ENCODE measurements at places on chromosomes 5 and 9.

DNA sequence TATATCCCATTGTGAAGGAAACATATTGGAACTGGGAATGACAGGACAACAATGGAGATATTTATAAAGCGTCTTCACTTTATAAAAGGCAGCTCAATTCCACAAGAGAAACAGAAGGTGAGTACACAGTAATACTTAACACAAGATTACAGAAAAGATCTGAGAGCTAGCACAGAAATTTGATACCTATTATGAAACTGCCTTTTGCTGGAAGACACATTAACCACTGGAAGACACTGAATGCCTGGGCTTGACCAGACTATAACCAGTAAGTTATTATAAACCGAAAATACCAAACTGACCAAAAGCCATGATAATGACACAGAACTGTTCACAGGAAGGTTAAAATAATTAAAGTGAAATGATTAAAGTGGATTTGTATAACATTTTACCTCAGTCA lies 195.4 kb downstream of the NR2F1-AS1 start:
- no peak for DNase-seq

- DNase-seq, result no peak
These were observed 82.8 kb downstream of the COL5A1 start for GRCh38 chr9:134724202-134724911.

GRCh38 chr5:177133853-177134696 lies 502 bp downstream of the NSD1 start:
- peak; percentile 56 for DNase-seq

DNA sequence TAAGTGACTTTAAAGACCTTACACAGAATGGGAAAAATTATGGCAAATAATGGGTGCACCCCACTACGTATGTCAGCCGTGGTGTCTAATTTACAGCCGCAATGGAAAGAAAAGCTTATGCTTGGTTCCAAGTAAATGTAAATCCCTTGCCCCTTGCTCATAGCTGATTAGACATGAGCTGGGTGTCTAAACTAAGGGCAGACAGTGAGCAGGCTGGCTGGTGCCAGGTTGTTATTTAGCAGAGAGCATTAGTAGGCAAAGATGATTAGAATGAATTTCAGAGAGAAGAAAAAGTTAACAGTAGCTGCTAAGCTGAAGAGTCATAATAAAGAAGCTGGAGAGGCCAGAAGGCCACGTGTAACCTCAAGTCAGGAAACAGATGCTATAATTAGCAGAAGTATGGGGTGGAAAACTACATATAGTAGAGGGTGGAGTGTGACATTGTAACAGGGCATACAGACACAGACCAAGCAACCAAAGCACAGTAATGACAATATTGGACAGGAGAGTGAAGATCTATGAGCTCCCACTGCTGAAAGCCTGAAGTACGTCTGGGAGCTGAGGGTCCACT lies 257.7 kb downstream of the MCTP1 start:
- no peak for DNase-seq

GRCh38 chr5:158591301-158591863 lies 508.3 kb downstream of the EBF1 start:
- DNase-seq, result no peak

DNA sequence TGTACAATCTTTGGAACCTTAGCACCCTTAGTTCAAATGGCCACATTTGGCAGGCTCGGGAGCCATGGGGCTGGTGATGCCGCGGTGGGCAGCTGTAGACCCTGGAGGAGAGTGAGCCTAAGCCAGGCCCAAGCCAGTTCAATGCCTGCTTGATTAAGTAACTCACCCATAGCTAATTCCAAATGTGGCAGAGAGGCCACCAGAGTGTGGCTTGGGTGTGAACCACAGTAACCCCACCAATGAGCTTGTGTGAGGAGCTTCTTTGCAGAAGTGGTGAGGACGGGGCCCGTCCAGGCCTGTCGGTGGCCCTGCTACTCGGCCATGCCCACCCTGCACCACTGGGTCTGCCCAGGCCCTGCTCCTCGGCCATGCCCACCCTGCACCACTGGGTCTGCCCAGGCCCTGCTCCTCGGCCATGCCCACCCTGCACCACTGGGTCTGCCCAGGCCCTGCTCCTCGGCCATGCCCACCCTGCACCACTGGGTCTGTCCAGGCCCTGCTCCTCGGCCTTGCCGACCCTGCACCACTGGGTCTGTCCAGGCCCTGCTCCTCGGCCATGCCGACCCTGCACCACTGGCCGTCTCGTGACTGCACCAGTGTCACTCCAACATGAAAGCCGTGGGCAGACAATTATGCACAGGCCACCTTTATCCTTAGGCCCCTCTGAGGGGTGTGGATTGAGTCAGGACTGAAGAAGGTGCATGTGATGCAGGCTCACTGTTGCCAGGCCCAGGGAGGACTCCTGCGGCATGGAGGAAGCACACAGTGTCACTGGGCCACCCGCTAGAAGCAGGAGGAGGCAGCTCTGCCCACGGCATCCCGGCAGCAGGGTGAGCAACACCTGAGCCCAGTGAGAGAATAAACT lies 75.4 kb downstream of the MRPL36 start:
- no peak for DNase-seq

- DNase-seq, result no peak
These were observed 241.8 kb downstream of the GAS1 start for GRCh38 chr9:86705490-86705889.

DNA sequence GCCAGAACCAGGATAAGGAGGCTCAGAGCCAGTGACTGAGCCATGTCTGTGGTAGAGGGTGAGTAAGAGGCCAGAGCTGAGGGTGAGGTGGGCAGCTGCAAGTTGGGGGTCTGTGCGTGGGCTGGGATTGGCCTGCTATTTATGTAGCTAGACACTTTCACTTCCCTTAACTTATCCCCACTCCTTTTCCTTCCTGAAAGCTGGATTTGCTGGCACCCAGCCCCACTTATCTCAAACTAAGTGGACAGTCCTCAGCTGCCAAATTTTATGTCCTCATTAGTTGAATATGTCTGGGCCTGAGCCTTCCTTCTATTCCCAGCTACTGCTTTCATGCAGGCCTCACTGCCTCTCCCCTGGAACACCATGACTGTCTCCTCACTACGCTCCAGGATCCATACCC lies at the start of gene CCL21:
Gene CCL21, minus strand, starts transcription at position 114 of the 400 bp plus-strand sequence. Its CDS starts 70 bp downstream, at position 44.
- DNase-seq, result no peak

DNA sequence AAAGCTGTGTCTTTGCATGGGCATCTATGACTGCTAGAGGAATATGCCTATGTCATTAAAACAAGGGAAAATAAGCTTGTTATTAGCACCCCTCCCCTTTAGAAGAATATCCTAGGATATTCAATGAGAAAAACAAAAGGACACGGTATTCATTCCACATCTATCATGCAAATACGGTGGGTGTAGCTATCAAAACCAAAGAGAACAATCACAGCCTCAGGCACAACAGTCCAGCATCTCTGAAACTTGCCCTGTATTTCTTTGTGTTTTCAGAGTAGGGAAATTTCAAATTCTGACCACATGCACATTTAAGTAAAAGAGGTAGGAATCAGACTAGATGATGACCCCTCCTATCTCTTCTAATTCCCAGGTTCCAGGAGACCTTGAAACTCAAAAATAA lies 209.9 kb downstream of the EFNA5 start:
- DNase-seq, result no peak
